Forelimb muscle (tissue), 1 donor: ENCODE measurements at places on chromosomes 7 and 10. TPM values are rescaled to one million over a fixed set of nuclear protein-coding genes. Genes with fewer than 3 reads are reported as not detected.

- no peak for DNase-seq
These were observed 3.2 kb downstream of the CYP26A1 start for GRCh38 chr10:93076871-93077270.

GRCh38 chr10:14742382-14742781, 32.3 kb downstream of the FAM107B start:
- no peak for DNase-seq

- no peak for DNase-seq
These were observed 28.6 kb downstream of the MACC1 start for GRCh38 chr7:20188567-20188966.

- no peak for DNase-seq
These were observed 192.9 kb upstream of the MBL2 start for GRCh38 chr10:52965509-52965908.

GRCh38 chr10:101576211-101576863, 11.7 kb downstream of the POLL start:
- no peak for DNase-seq

- no peak for DNase-seq
These were observed 408.6 kb upstream of the PRKCQ start for GRCh38 chr10:6988654-6989053.

DNA sequence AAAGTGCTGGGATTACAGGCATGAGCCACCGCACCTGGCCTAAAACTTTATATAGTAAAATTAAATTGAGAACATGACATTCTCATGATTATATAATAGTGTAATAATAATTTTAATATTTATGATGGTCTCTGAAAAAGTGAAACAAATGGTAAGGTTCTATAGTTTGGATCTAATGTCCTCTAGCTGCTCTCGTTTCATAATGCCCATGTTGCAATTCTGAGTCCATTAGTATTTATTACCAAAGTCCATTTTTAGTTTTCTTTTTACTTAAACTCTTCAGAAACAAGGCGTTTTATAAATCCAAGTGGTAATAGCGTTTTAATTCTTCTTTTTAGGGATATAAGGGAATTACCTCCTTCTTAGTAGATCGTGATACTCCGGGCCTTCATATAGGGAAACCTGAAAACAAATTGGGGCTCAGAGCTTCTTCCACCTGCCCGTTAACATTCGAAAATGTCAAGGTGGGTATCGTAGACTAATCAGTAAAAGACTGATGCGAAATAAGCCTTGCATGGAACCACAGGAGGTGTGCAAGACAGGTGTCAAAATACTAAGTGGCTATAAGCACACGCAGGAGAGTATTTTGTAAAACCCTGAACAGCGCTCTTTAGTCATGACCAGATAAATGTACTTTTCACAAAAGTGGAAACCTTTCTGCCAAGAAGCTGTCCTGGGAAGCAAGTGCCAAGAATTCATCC, 34.1 kb downstream of the ACADSB start:
- DNase-seq, result no peak

DNA sequence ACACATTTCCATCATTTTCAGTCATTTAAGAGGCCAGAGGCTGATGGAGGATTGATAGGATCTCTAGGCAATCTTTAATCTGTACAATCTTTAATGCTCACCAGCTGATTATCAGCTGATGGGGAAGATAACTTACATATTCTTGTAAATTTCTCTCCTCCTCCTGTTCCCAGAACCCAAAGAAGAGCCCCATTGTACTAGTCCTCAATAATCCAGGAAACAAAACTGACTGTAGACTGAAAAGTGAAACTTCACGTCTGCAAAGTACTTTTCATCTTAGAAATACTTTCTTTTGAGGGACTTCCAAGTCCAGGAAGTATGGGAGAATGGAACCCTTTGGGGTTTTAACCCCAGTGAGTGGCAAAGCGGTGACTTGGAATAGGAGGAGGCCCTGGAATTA, 283.3 kb downstream of the FRMD4A start:
- DNase-seq, result no peak

- DNase-seq, result no peak
These were observed 166.1 kb downstream of the PRKAG2 start for GRCh38 chr7:151710646-151711434.

ASB10 gene
- polyA plus RNA-seq, result 6.2 TPM
